ENCODE measurements at places on chromosomes 2 and 18.

GRCh38 chr2:200757399-200757798 lies 54.3 kb upstream of the BZW1 start:
- DNase-seq: no peak

DNA sequence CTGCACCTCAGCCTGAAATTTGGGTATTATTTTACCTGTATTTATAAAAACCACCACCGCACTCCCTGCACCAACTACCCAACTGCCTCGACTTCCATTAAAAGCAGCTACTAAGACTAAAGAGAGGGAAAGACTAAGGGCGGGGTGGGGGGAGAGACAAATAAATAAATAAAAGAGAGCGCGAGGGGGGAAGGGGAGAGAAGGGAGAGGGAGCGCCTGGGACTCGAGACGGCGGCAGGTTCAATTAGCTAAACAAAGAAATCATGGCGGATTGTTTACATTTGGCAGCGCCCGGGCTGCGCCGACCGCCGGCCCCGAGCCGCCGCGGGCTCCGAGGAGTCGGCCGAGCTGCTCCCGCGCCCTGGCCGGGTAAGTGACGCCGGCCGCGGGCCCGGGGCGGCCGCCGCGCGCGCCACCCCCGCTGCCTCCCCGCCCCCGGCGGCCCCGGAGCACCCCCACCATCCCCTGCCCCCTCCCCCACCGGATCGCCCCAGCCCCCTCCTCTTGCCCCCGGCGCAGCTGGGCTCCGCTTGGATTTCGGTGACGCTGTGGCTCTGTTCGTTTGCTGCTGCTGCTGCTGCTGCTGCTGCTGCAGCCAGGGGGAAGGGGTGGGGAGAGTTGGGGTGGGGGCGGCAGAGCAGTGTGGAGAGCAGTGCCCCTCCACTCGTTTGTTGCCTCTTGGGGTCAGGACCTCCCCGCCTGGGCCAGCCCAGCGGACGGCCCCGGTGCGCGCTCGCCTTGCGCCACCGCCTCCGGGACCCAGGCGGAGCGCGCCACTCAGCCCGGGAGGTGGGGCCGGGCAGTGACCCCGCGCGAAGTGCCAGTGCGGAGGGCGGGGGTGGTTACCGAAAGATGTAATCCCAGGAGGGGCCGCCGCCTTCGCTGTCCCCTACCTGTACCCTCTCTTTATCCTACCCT lies 187.2 kb upstream of the FANCL start:
- DNase-seq: no peak

DNA sequence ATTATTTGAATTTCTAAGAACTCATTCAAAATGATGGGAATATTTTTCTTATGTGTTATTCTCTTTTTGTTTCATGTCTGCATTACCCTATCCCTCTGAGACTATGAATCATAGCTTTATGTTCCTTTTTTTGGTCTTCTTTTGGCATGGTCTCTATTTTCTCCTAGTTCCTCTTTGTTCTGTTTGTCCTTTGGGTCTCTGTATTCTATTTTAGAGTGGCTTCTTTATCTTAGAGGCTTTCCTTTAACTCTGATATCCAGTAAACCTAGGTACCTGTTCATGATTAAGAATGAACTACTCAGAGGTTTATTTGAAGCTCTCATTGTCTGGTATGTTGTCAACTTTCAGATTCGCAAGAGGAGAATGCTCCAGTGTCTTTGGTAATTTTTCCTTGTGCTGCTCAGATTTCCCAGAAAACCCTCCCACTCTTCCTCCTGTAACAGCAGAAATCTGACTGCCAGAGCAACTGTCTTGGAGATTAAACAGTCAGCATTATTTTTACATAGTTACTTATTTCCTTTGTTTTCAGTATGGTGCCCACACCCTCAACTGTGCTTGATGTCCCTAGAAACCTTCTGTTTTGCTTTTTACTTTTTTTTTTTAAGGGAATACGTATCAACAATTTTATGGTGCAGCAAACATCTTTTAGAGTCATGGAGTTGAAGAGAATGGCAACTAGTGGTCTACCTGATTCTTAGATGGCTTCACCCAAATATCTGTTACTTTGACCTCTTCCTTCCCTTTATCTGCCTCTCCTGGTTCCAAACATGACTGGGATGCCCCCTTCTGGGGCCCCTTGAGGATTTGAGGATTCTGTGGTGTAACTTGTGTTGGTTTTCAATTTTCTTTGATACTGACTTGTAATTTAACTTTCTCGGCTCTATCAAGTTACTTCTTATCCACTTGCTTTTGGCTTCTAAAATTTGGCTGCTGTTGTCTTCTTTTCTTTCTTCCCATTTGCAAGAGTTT lies 92.0 kb downstream of the DPP10 start:
- no peak for DNase-seq

- no peak for DNase-seq
These were observed 26.0 kb upstream of the AMMECR1L start for GRCh38 chr2:127911737-127912136.

DNA sequence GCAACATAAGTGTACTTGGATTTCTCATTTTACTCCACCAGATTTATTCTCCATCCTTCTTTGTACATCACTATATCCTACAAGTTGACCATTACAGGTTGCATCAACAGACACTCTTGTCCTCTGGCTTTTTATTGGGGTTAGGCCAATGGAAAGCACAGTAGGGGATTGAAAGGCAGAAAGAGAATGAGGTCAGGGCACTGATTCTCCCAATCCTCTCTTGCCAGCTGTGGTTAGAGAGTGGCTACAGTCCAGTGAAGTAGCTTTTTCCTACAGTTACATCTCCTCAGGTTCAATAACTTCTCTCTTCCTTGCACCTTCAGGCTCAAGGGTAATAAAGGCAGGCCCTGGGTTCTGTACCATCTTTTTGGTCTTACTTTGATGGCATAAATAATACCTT lies 20.2 kb upstream of the COL5A2 start:
- DNase-seq: no peak

GRCh38 chr2:131431336-131431735 lies 44.6 kb upstream of the TUBA3D start:
- DNase-seq: no peak

GRCh38 chr2:196955036-196955435 lies 28.5 kb upstream of the PGAP1 start:
- DNase-seq: no peak

- no peak for DNase-seq
These were observed 39.4 kb upstream of the SMAD2 start for GRCh38 chr18:47969816-47970215.

DNA sequence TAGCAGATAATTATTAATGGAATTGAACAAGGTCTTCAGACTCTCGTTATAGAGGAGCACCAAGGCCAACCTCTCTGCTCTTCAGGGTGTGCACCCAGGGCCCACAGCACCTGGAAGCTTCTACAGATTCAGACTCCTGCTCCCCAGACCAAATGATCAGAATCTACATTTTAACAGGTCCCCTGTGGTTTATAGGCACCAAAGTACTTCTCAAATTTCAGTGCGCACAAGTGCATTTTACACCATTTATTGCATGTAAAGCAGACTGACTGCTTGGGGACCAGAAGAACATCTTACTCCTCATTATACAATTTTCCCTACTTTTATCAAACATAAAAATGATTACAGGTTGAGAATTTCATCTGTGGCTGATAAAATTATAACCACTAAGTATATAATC lies 163.9 kb downstream of the COL4A4 start:
- no peak for DNase-seq

DNA sequence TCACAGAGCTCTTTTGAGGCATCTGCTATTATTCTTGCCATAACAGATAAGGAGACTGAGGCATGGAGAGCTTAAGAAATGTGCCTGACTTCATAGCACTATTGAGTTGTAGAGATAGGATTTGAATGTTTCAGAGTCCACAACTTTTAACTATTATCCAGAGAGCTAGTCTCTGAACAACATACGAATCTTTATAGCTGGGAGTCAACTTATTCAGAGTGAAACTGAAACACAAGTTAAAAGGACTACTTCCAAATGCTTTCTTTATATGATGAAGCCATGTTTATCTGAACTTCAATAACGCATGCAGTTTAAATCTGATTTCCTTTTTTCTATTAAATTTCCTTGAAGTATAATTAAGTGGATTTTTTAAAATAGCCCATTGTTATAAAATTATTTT lies 268.8 kb downstream of the IKZF2 start:
- DNase-seq: no peak

- no peak for DNase-seq
These were observed 23.2 kb downstream of the DNAJC27 start for GRCh38 chr2:24948506-24948905.

DNA sequence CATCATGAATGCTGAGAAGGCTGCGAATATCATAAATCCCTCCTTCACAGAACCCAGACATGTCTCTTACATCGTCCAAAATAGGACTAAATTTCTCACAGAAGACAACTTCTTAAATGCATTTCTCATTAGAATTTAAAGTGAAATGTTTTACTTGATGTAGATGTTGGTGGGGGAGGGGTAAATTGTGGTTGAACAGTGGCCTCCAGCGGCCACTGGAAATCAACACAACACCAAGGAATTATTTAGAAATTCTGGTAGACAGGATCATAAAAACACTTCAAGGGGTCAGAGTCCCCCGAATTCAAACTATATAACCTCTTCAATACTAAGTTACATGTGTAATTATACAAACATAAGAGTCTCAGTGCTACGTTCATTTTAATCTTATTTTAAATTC lies 135.9 kb downstream of the ABCA12 start:
- no peak for DNase-seq

GRCh38 chr2:203209538-203209937 lies 29.3 kb upstream of the CYP20A1 start:
- no peak for DNase-seq

GRCh38 chr2:39266139-39266805 lies 22.5 kb upstream of the CDKL4 start:
- no peak for DNase-seq

- DNase-seq: no peak
These were observed 165.9 kb downstream of the DYSF start for GRCh38 chr2:71619230-71619741.

DNA sequence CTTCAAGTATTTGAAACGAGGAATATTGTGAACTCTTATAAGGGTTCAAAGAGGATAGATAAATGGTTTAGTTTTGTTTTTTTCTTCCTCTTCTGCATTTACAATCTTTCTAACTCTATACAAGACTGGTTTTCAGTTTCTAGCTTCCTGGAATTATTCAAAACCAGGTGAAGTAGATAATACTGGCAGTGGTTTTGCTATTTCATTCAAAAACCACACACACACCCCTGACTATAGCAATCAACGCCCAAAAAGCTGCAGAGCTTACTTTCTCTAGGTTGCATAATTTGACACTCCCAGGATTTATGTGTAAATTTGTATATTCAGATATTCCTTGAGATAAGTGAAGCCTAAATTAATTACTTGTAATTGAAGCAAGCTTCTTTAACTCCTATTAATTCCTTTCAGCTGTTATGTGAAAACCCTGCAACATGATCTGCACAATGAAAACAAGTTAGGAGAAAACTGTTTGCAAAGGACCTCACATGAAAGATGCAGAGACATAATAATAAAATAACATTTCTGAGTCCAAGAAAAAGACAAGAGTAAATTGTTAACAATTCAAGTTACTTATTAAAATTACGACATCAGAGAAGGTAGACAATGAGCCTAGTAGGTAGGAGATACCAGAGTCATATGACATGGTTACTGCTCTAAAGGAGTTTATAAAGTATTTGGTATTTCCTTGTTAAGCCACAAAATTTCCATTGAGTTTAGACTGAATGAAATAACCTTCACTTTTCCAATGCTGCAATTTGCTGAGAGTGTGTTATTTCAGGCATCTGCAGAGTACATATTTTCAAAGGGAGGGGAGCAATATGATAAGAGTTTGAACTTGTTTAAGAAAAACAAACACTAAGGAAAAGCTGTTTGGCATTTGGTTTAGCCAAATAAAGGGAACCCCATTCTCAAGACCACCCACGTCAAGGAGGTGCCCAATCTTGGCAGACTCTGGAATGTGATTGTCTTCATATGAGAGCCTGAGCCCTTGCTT lies 1.6 kb upstream of the NFE2L2 start:
- no peak for DNase-seq

GRCh38 chr2:45678791-45679348 lies 27.4 kb downstream of the PRKCE start:
- DNase-seq: no peak

DNA sequence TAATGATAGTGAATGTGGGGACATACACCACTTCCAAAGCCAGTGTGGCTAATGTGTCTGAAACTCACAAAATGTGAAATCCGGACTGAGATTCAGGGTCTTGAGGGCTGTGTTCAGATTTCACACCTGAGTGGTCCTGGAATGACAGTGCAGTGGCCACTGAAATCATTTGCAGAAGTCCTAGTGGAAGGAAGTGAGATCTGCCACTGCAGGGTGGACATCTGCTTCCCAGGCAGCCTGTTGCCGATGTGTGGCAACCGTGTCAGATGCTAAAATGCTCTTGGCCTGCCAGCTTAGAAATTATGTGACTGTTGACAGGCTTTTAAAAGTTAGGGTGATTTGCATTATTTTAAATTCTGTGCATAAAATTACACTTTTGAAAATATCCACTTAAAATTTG lies 77.8 kb upstream of the TMEM200C start:
- DNase-seq: no peak

GRCh38 chr2:45264227-45265225 lies 255.3 kb upstream of the SIX2 start:
- no peak for DNase-seq

DNA sequence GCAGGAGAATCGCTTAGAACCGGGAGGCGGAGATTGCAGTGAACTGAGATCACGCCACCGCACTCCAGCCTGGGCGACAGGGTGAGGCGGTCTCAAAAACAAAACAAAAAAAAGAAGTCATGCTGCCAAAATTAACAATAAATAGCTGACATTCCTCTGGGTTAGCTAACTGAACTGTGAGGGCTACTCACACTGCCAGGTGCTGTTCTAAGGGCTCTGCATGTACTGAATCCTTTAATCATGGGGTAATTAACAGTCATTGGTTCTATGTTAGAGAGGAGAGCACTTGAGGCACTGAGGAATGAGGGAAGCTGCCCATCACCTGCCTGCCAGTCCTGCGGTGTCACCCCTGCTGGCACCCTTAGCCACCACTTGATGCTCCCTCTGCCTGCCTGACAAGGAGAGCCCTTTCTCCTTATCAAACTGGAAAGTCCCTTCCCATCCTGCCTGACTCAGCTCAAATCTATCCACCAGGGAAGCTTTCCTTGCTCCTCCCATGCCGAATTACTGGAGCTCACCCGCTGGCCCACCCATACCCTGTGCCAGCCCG lies 73.0 kb upstream of the RIOK3 start:
- no peak for DNase-seq

DNA sequence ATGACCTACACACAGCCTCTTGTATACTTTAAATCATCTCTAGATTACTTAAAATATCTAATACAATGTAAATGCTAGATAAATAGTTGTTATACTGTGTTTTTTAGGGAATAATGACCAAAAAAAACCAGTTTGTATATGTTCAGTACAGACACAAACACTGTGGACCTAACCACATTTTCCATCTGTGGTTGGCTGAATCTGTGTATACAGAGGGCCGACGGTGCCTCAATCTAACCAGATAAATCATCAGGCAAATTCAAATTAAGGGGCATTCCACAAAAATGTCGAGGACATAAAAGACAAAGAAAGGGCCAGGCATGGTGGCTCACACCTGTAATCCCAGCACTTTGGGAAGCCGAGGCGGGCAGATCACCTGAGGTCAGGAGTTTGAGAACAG lies 14.1 kb downstream of the MGAT4A start:
- DNase-seq: no peak

GRCh38 chr2:149903626-149904025 lies 316.1 kb upstream of the MMADHC start:
- no peak for DNase-seq

GRCh38 chr2:85761512-85761944 lies 7.7 kb downstream of the ATOH8 start:
- DNase-seq: no peak

Data from T-helper 9 cell (primary cell).